Panc1 (cell line): ENCODE measurements at places on chromosomes 3 and 15.

DNA sequence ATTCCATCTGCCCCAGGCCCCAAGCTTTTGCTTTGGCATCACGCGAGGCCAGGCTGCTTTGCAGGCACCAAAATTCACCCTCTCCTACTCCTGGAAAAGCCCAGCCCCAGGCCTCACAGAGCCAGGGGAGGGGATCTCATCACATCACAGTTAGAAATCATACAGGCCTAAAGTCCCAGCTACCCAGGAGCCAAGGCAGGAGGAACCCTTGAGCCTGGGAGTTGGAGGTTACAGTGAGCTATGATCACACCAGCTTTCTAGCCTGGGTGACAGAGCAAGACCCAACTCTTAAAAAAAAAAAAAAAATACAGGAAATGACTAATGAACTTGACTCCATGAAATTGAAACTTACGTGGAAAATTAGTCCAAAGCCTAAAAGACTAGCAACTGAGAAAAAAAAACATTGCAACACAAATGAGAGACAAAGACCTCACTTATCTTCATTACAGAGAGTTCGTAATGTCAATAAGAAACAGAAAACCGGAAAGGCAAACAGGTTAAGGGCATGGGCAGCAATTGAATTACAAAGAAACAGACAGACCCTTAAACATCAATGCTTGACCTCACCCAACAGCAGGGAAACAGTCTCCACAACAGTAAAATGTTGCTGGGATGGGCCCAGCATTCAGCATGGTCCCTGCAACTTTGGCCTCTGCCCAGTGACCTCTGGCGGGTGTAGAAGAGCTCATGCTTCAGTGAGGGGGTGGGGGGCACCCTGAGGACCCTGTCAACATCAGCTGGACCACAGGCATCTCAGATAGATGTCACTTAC lies 151.5 kb downstream of the LRRK1 start:
- no peak overlapping the region for H3K27ac ChIP-seq
- no peaks in the 10 kb centered on the region for H3K27me3 ChIP-seq
- H3K36me3 ChIP-seq: no peaks in the 10 kb centered on the region
- peaks cover 6% of the 10 kb centered on the region; the same call in 1 of the 2 replicates for H3K4me1 ChIP-seq
- no peak overlapping the region for H3K4me3 ChIP-seq
- DNase-seq: no peak

- no peak for DNase-seq
- no peak overlapping the region for H3K4me3 ChIP-seq
- H3K4me1 ChIP-seq: peaks cover 23% of the 10 kb centered on the region
- peak overlapping the region; percentile 68 for H3K27ac ChIP-seq
Observed at GRCh38 chr3:133424937-133425869, 25.3 kb downstream of the BFSP2 start.

DNA sequence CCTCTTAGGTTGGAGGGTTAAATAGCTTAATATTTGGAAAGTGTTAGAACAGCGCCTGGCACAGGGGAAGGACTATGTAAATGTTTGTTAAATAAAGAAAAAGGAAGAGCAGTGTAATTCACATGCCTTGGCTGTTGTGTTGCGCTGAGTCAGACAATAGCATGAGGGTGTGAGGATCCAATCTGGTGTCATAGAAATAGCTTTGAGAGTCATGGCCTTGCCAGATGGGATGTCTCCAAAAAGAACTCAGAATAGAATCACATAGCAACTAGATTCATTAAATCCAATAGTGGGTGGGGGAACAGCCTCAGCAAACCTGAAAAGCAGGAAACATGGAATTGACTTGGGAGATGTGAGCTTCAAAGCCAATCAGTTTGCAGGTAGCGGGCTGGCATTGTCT lies 3.9 kb upstream of the RBSN start:
- no peak overlapping the region for H3K4me3 ChIP-seq
- no peak for DNase-seq
- H3K4me1 ChIP-seq: peaks cover 6% of the 10 kb centered on the region; the same call in 1 of the 2 replicates
- H3K36me3 ChIP-seq: no peaks in the 10 kb centered on the region
- H3K27me3 ChIP-seq: no peaks in the 10 kb centered on the region

DNA sequence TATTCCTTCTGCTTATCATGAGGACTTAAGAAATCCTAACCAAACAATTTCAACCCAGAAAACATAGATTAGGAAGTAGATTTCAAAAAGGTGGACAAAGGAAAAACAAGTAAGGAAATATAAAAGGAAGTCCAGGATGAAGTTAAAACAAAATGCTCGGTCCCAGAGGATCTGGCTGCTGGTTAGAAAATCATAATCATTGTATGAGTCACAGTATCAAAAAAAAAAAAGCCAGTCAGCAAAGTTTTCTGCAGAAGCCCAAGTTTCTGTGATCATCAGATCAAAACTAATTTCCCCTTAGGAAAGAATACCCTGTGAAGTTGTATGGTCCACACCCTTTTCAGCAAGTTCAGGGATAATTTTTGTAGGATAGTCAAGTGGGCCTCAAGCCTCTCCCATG lies 43.0 kb upstream of the LRTM1 start:
- H3K4me1 ChIP-seq: no peaks in the 10 kb centered on the region
- H3K27me3 ChIP-seq: no peaks in the 10 kb centered on the region
- H3K36me3 ChIP-seq: no peaks in the 10 kb centered on the region
- H3K27ac ChIP-seq: no peak overlapping the region

- H3K4me3 ChIP-seq: no peak overlapping the region
- no peak for DNase-seq
- no peaks in the 10 kb centered on the region for H3K36me3 ChIP-seq
- no peaks in the 10 kb centered on the region for H3K27me3 ChIP-seq
- H3K4me1 ChIP-seq: peaks cover under 1% of the 10 kb centered on the region; the same call in 1 of the 2 replicates
Observed at GRCh38 chr3:133520286-133520685, 53.2 kb upstream of the CDV3 start.

DNA sequence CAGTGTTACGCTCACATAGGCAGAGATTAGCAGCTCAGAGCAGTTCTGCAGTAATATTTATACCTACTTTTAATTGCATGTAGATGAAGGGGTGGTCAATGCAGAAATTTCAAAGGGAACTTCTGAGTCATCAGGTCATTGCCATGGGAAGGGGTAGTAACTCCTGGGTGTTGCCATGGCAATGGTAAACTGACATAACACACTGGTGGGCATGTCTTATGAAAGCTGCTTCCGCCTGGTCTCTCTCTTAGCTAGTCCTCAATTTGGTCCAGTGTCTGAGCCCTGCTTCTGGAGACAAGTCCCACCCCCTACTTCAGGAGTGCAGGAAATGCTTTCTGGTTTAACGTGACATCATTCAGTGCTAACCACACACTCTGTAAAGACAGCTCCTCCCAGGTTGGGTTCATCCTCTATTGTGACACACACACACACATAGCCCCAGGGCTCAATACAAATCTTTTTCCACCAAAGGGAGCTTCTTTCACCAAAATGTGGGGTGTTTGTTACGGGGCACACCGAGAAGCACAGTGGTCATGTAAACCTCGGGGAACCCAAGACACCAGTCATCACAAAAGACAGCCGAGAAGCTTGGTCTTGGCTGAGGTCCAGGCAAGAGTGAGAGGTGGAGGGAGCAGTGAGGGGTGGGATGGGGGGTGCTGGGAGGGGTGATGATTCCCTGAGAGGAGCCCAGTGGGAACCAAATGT lies 74.5 kb downstream of the TLE3 start:
- H3K4me1 ChIP-seq: no peaks in the 10 kb centered on the region
- H3K27ac ChIP-seq: no peak overlapping the region
- H3K27me3 ChIP-seq: peaks cover 3% of the 10 kb centered on the region; the same call in 1 of the 2 replicates
- no peak overlapping the region for H3K4me3 ChIP-seq

DNA sequence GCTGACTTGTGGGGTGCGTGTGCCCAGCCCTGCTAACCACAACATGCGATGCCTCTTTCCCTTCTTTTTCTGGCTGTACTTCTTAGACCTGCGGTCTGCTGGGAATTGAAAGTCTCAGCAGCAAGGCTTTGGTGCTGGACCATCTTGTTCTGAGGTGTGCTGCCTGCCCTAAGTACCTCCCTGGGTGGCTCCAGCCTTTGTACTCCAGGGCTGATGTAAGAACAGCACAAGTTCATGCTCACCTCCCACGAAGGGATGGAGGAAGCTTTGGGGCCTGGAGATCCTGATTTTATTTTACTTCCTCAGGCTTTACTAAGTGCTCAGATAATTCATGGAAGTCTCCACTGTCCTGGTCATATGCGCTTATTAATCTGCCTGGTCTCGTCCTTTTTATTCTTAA lies 28.9 kb downstream of the FAM43A start:
- H3K4me1 ChIP-seq: 0 out of 2 replicates have a peak, but pooled peaks cover 3% of the 10 kb centered on the region
- no peak for DNase-seq
- no peak overlapping the region for H3K4me3 ChIP-seq
- no peaks in the 10 kb centered on the region for H3K36me3 ChIP-seq
- H3K27ac ChIP-seq: no peak overlapping the region

GRCh38 chr3:66486646-66487045 lies 14.2 kb downstream of the LRIG1 start:
- no peak for DNase-seq
- no peaks in the 10 kb centered on the region for H3K36me3 ChIP-seq

- H3K36me3 ChIP-seq: no peaks in the 10 kb centered on the region
- no peaks in the 10 kb centered on the region for H3K27me3 ChIP-seq
- DNase-seq: no peak
- no peak overlapping the region for H3K27ac ChIP-seq
Observed at GRCh38 chr3:82942041-82942440, 1180.6 kb upstream of the GBE1 start.

GRCh38 chr3:151307131-151307530 lies 9.5 kb downstream of the GPR87 start:
- no peak overlapping the region for H3K27ac ChIP-seq
- no peaks in the 10 kb centered on the region for H3K36me3 ChIP-seq
- no peak overlapping the region for H3K4me3 ChIP-seq
- H3K4me1 ChIP-seq: no peaks in the 10 kb centered on the region

- no peak for DNase-seq
- H3K4me1 ChIP-seq: no peaks in the 10 kb centered on the region
- no peak overlapping the region for H3K4me3 ChIP-seq
- no peaks in the 10 kb centered on the region for H3K36me3 ChIP-seq
- no peaks in the 10 kb centered on the region for H3K27me3 ChIP-seq
- H3K27ac ChIP-seq: no peak overlapping the region
Observed at GRCh38 chr3:114528517-114528916, 234.7 kb downstream of the TIGIT start.

DNA sequence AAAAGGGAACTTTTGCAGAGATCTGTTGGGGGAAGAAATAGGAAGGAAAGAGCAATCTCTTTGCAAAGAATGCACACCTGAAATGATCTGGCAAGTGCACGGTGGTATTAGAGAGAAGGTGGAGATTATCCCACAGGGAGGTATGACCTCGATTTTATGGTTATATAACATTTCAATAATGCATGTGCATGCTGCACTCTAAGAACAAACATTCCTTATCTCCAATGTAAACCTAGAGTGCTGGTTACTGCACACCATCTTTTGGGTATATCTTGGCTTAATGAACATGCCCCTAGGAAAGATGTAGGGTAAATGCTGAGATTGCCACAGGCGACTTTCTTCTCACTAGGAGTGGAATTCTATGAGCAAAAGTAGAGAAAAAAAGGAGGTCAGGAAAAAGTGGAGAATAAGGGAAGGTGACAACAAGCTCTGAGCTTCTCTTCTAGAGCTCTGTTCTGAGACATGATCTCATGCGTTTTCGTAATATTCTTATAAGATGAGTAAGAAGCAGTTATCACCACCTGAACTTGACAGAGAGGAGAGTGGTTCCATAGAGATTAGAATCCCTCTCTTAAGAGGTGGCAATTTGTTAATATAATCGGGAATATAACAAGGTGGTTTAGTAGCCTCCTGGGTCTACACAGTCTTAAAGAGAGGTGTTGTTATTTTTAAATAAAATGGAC lies 117.5 kb upstream of the TMC3 start:
- no peaks in the 10 kb centered on the region; the same call in 1 of the 2 replicates for H3K36me3 ChIP-seq
- no peaks in the 10 kb centered on the region for H3K27me3 ChIP-seq
- DNase-seq: no peak

GRCh38 chr3:4979428-4980228 lies at the start of gene BHLHE40:
TSS of gene BHLHE40 (plus strand) at chr3:4979437. CDS start at chr3:4979719, 282 bp downstream.
- DNase-seq: no peak
- H3K4me3 ChIP-seq: peak within 1 kb of the TSS; percentile 76
- H3K4me1 ChIP-seq: peaks cover 24% of the 10 kb centered on the region
- H3K27me3 ChIP-seq: no peaks in the 10 kb centered on the region
- H3K36me3 ChIP-seq: peaks cover 13% of the 10 kb centered on the region

- peak overlapping the region; percentile 29; the same call in 1 of the 2 replicates for H3K27ac ChIP-seq
- H3K36me3 ChIP-seq: no peaks in the 10 kb centered on the region
- DNase-seq: peak; percentile 8
- no peaks in the 10 kb centered on the region for H3K27me3 ChIP-seq
- H3K4me1 ChIP-seq: peaks cover 10% of the 10 kb centered on the region; the same call in 1 of the 2 replicates
Observed at GRCh38 chr3:149442851-149443544, 31.5 kb upstream of the TM4SF4 start.

GRCh38 chr3:141073580-141073979 lies 22.4 kb downstream of the SPSB4 start:
- H3K4me1 ChIP-seq: no peaks in the 10 kb centered on the region
- DNase-seq: no peak
- no peak overlapping the region for H3K27ac ChIP-seq
- no peaks in the 10 kb centered on the region for H3K27me3 ChIP-seq
- H3K36me3 ChIP-seq: no peaks in the 10 kb centered on the region

- no peaks in the 10 kb centered on the region for H3K4me1 ChIP-seq
- no peak overlapping the region for H3K27ac ChIP-seq
- no peak for DNase-seq
- no peak overlapping the region for H3K4me3 ChIP-seq
Observed at GRCh38 chr15:82781349-82781748, 24.5 kb downstream of the FSD2 start.

- DNase-seq: no peak
- H3K27me3 ChIP-seq: no peaks in the 10 kb centered on the region
- H3K36me3 ChIP-seq: no peaks in the 10 kb centered on the region
- H3K4me1 ChIP-seq: no peaks in the 10 kb centered on the region
Observed at GRCh38 chr3:106457281-106458180, 588.7 kb upstream of the CBLB start.

DNA sequence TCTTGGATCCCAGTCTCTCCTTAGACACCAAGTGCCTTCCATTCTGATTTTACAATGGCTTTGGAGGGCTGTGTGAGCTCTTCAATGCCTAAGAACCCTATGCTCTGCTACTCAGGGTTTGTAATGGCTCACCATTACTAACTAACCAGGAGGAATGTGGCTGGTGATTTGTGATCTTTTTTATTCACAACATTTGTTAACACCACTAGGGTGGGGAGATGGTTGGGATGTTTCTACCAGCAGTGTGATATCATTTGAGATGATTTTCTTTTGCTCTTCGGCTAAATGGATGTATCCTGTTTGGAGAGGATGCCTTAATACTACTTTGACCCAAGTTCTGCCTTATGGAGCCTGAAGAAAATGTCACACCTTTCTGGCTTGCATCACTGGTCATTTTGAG lies 226.9 kb downstream of the MFSD1 start:
- H3K4me3 ChIP-seq: no peak overlapping the region
- no peaks in the 10 kb centered on the region for H3K27me3 ChIP-seq
- H3K4me1 ChIP-seq: no peaks in the 10 kb centered on the region
- no peak overlapping the region for H3K27ac ChIP-seq
- H3K36me3 ChIP-seq: no peaks in the 10 kb centered on the region

GRCh38 chr3:8128686-8129085 lies 372.9 kb upstream of the LMCD1 start:
- no peak for DNase-seq
- no peaks in the 10 kb centered on the region for H3K27me3 ChIP-seq
- no peak overlapping the region for H3K27ac ChIP-seq
- H3K4me3 ChIP-seq: no peak overlapping the region

GRCh38 chr3:81152156-81152555 lies 609.3 kb downstream of the GBE1 start:
- no peak overlapping the region for H3K4me3 ChIP-seq
- H3K27ac ChIP-seq: no peak overlapping the region
- DNase-seq: no peak
- H3K4me1 ChIP-seq: no peaks in the 10 kb centered on the region
